ENCODE measurements at places on chromosomes 13 and 19.
A peak's percentile ranks its signal among the peaks of the same experiment; 100 is the strongest.

GRCh38 chr13:46386392-46387063, 524 bp downstream of the RUBCNL start:
- H3K4me1 ChIP-seq: peaks cover 11% of the 10 kb centered on the region
- DNase-seq: no peak
- H3K27me3 ChIP-seq: peaks cover 57% of the 10 kb centered on the region
- H3K36me3 ChIP-seq: peaks cover 2% of the 10 kb centered on the region
- H3K4me3 ChIP-seq: peak overlapping the region; percentile 69

DNA sequence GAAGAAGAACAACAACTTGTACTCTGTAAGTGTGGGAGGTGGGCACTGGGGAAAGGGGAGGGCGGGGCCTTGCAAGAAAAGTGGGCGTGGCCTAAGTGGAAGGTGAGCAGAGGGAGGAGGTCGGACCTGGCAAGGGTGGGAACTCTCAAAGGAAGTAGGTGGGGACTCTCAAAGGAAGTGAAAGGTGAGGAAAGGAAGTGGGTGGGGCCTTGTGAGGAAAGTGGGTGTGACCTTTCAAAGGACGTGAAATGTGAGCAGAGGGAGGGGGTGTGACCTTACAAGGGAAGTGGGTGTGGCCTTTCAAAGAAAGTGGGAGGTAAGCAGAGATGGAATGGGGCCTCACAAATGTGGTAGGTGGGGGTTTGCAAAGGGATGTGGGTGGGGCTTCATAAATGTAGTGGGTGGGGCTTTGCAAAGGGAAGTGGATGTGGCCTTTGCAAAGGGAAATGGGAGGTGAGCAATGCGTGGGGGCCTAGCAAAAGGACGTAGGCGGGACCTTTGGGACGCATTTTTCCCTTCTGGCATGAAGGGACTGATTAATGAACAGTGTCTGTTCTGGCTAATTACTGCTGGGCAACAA, 25.9 kb downstream of the ACSBG2 start:
- H3K4me1 ChIP-seq: peaks cover 7% of the 10 kb centered on the region
- H3K36me3 ChIP-seq: no peaks in the 10 kb centered on the region
- DNase-seq: peak; percentile 25
- no peak overlapping the region for H3K4me3 ChIP-seq
- no peaks in the 10 kb centered on the region for H3K27me3 ChIP-seq

GRCh38 chr19:19937403-19937802, 36.7 kb downstream of the ZNF93 start:
- no peak overlapping the region for H3K27ac ChIP-seq
- H3K36me3 ChIP-seq: no peaks in the 10 kb centered on the region
- no peaks in the 10 kb centered on the region for H3K27me3 ChIP-seq
- H3K4me1 ChIP-seq: no peaks in the 10 kb centered on the region
- no peak for DNase-seq
- H3K4me3 ChIP-seq: no peak overlapping the region

- H3K4me3 ChIP-seq: no peak overlapping the region
- peaks cover 48% of the 10 kb centered on the region for H3K27me3 ChIP-seq
- H3K36me3 ChIP-seq: no peaks in the 10 kb centered on the region
- peaks cover 5% of the 10 kb centered on the region for H3K4me1 ChIP-seq
Observed at GRCh38 chr19:42563352-42564210, 31.1 kb downstream of the CEACAM8 start.

- H3K4me3 ChIP-seq: no peak within 1 kb of the TSS
- peaks cover 6% of the 10 kb centered on the region for H3K36me3 ChIP-seq
- no peaks in the 10 kb centered on the region for H3K27me3 ChIP-seq
- H3K27ac ChIP-seq: peak within 1 kb of the TSS; percentile 77
Observed at GRCh38 chr19:35447606-35448469, at the start of gene FFAR2. FFAR2 (plus strand) TSS chr19:35448257; CDS start chr19:35449715, 1,458 bp downstream.

DNA sequence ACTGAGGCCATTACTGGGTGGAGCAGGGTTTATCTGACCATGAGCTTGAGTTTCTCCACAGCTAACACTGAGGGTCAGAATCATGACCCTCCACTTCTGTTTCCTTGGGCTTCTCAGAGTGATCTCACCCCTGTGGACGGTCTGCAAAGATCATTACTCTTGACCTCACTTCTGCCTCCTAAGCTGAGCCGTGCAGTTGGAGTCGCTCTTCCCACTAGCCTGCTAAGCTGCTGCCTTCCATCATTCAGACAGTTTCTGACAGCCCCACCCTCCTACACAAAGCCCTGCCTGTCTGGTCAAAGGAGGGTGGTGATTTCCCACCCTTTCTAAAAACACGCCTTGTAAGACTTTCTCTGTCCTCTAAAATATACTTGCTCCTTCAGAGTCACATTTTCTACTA, 9.3 kb upstream of the FRY start:
- H3K4me3 ChIP-seq: no peak overlapping the region
- no peaks in the 10 kb centered on the region for H3K4me1 ChIP-seq
- H3K36me3 ChIP-seq: no peaks in the 10 kb centered on the region
- H3K27me3 ChIP-seq: peaks cover 13% of the 10 kb centered on the region
- no peak for DNase-seq

DNA sequence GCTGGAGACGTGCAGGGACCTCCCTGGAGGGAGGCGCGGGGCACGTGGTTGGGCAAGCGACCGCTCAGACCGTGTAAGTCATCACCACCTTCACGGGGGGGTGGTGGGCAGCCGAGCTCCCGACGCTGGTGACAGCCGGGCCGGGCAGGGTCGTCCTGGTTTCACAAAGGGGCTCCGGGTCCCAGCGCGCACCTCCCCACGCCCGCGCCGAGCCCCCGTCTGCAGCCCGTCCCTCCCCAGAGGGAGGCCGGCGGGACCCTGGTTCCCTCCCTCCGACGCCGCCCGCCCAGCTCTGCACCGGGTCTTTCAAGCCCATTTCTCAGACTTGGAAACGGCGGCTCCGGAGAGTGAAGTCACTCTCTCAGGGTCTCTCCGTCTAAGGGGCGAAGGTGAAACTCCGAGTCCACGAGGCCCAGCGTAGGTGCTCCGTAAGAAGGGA, 729 bp upstream of the ARID3A start:
- H3K27me3 ChIP-seq: no peaks in the 10 kb centered on the region
- no peak for DNase-seq

GRCh38 chr13:34217343-34218025, 399.5 kb downstream of the RFC3 start:
- no peaks in the 10 kb centered on the region for H3K4me1 ChIP-seq
- no peak for DNase-seq
- H3K27ac ChIP-seq: no peak overlapping the region

GRCh38 chr19:918481-919198, 1.5 kb downstream of the KISS1R start:
- H3K4me3 ChIP-seq: peak overlapping the region; percentile 76
- no peaks in the 10 kb centered on the region for H3K27me3 ChIP-seq
- H3K4me1 ChIP-seq: peaks cover 10% of the 10 kb centered on the region
- no peak overlapping the region for H3K27ac ChIP-seq
- no peak for DNase-seq

DNA sequence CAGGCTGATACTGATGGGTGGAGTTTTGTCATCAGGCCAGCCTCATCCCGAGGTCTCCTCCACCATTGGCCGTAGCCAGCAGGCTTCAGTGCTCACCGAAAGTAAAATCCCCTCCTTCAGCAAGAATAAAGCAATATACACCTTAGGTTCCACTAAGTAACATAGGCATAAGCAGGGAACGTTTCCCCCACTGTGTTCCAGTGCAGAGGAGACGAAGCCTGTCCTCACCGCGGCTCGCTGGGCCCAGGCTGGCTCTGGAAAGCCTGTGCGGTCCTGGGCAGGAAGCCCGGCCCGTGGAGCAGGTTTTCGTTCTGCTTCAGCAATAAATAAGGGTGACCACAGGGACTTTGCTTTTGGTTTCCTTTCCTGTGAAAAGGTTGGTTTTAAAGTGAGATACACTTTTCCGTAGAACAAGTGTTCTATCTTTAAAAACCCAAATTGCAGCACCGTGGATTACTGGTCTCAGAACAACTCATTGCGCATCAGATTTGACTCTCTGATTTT, 16.3 kb upstream of the TEX29 start:
- DNase-seq: no peak
- peaks cover 45% of the 10 kb centered on the region for H3K36me3 ChIP-seq
- H3K4me1 ChIP-seq: no peaks in the 10 kb centered on the region

DNA sequence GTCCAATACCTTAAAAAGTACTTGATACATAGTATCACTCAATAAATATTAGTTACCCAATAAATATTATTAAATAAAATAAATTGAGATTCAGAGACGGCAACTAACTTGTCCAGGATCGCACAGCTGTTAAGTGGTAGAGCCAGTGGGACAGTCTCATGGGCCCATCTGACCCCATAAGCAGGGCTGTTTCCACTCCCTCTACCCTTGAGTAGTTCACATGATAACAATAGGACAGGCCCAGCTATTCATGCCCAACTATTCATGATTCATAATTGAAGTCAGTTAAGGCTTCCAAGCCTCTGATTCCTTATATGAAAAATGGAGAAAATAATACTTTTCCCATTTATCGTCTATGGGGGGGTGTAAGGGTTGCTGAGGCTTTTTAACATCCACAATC, 78.2 kb downstream of the C13orf42 start:
- no peak overlapping the region for H3K27ac ChIP-seq
- H3K4me3 ChIP-seq: no peak overlapping the region
- no peaks in the 10 kb centered on the region for H3K4me1 ChIP-seq
- DNase-seq: no peak
- peaks cover 29% of the 10 kb centered on the region for H3K27me3 ChIP-seq

- H3K36me3 ChIP-seq: peaks cover 21% of the 10 kb centered on the region
- peaks cover 48% of the 10 kb centered on the region for H3K4me1 ChIP-seq
- peak overlapping the region; percentile 97 for H3K4me3 ChIP-seq
- peak overlapping the region; percentile 99 for H3K27ac ChIP-seq
Observed at GRCh38 chr19:49676136-49676783, 811 bp upstream of the PRMT1 start.

GRCh38 chr19:58021541-58022282, 12.1 kb upstream of the ZSCAN1 start:
- no peak overlapping the region for H3K27ac ChIP-seq
- H3K4me1 ChIP-seq: no peaks in the 10 kb centered on the region
- no peaks in the 10 kb centered on the region for H3K36me3 ChIP-seq
- DNase-seq: no peak
- H3K27me3 ChIP-seq: no peaks in the 10 kb centered on the region

DNA sequence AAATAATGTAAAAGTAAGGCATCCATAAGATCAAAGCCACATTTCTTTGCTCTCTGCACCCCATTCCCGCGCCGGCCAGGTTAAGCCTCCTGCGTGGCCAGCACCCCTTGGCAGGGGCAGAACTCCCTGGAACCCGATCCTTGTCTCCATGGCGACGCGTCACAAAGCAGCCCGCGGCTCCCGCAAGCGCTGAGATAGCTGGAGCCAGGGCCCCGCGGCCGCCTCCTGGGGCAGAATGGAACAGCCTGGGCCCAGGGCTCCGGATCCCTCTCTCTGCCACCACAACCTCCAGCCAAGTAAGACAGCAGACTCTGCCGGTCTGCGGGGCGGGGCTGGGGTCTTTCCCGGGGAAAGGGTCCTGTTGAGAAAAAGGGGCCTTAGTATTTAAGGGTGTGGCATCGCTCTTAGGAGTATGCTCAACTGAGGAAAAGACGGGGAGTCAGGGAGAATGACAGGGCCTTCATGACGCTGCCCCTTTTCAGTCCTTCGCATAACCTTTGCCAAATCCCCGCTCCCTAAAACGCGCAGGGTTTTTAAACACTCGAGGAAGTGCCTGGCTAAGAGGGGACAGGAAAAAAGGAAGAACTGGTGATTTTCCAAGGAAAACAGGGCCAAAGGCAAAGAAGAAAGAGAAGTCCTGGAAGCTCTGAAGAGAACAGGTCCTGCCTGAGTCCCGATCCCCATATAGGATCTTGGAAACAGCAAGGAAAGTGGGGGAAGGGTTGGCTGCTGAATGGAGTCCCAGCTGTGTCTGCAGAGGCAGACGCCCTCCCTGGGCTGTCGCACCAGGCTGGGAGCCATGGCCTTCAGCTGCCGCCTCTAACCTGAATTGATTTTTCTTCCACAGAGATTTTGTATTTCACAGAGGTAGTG, at the start of gene TEX26:
TSS of gene TEX26 (plus strand) at position 176 of the 873 bp plus-strand sequence. CDS start at position 236, 60 bp downstream.
- H3K27ac ChIP-seq: no peak within 1 kb of the TSS
- H3K4me1 ChIP-seq: no peaks in the 10 kb centered on the region
- H3K36me3 ChIP-seq: no peaks in the 10 kb centered on the region
- H3K27me3 ChIP-seq: peaks cover 84% of the 10 kb centered on the region
- no peak within 1 kb of the TSS for H3K4me3 ChIP-seq
- DNase-seq: no peak

GRCh38 chr19:35141837-35142605, 1.0 kb upstream of the FXYD7 start:
- no peak overlapping the region for H3K27ac ChIP-seq
- H3K36me3 ChIP-seq: no peaks in the 10 kb centered on the region
- H3K27me3 ChIP-seq: no peaks in the 10 kb centered on the region
- no peak for DNase-seq
- peaks cover 54% of the 10 kb centered on the region for H3K4me1 ChIP-seq
- peak overlapping the region; percentile 75 for H3K4me3 ChIP-seq

GRCh38 chr13:44667943-44668342, 91.8 kb upstream of the TSC22D1 start:
- H3K4me3 ChIP-seq: no peak overlapping the region
- H3K27me3 ChIP-seq: peaks cover 10% of the 10 kb centered on the region
- no peaks in the 10 kb centered on the region for H3K4me1 ChIP-seq
- no peaks in the 10 kb centered on the region for H3K36me3 ChIP-seq
- DNase-seq: no peak

- no peak overlapping the region for H3K4me3 ChIP-seq
- H3K27ac ChIP-seq: peak overlapping the region; percentile 35
- peaks cover 11% of the 10 kb centered on the region for H3K4me1 ChIP-seq
Observed at GRCh38 chr19:49907745-49908446, 11.2 kb upstream of the IL4I1 start.

- no peak for DNase-seq
- no peaks in the 10 kb centered on the region for H3K4me1 ChIP-seq
- H3K4me3 ChIP-seq: no peak overlapping the region
- H3K27me3 ChIP-seq: no peaks in the 10 kb centered on the region
- H3K36me3 ChIP-seq: no peaks in the 10 kb centered on the region
- H3K27ac ChIP-seq: no peak overlapping the region
Observed at GRCh38 chr13:22592515-22592914, 588.3 kb upstream of the SGCG start.

DNA sequence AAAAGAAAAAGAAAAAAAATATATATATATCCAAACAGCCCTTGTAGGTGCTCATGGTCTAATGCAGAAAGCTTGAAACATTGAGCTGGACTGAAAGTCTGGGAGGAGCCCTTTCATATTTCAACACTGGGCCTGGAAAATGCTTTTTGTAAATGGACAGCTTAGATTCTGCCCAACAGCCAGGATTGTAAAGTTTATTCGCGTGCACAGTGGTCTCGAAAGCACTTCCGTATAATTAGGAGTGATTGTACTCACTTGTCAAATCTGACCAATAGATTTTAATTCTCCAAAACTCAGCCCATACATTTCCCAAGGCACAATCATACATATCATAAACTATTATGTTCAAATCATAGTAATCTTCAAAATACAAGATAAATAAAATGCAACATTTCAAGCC, 260.1 kb downstream of the COL4A1 start:
- no peaks in the 10 kb centered on the region for H3K27me3 ChIP-seq
- no peak overlapping the region for H3K27ac ChIP-seq

Data from central memory CD8-positive, alpha-beta T cell (primary cell).